ENCODE measurements at places on chromosomes 6 and 20.

DNA sequence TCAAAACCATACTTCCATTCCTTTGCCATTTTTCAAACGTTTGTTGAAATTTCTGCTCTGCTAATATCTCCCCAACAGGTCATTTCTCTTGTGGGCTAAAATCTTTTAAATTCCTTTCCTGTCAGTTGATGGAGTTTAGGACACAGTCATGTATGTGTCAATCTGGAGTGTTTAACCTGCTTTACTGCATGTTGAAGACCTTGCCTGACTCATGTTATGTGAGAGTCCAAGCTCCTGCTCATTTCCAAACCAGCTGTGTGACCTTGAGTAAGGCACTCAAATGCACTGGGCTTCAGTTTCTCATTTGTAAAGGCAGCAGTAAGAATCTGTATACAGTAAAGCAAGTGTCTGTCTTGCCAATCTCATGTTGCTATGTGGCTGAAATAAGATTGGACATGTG lies 171.9 kb upstream of the SPACA1 start:
- no peak overlapping the region for H3K4me3 ChIP-seq
- H3K27ac ChIP-seq, result no peak overlapping the region
- H3K27me3 ChIP-seq, result peaks cover 57% of the 10 kb centered on the region
- no peaks in the 10 kb centered on the region for H3K36me3 ChIP-seq

GRCh38 chr20:25090492-25091429 lies 8.8 kb upstream of the VSX1 start:
- H3K36me3 ChIP-seq, result peaks cover 3% of the 10 kb centered on the region
- H3K4me3 ChIP-seq, result peak overlapping the region; percentile 67
- H3K27me3 ChIP-seq, result peaks cover 11% of the 10 kb centered on the region

GRCh38 chr6:11514672-11515071 lies 22.9 kb upstream of the TMEM170B start:
- peaks cover 20% of the 10 kb centered on the region for H3K27me3 ChIP-seq
- no peaks in the 10 kb centered on the region for H3K4me1 ChIP-seq
- DNase-seq, result no peak

GRCh38 chr6:26222571-26222970 lies 135.3 kb downstream of the HFE start:
- H3K27ac ChIP-seq, result no peak overlapping the region
- no peak overlapping the region for H3K4me3 ChIP-seq
- no peak for DNase-seq
- no peaks in the 10 kb centered on the region for H3K27me3 ChIP-seq

- no peak for DNase-seq
- no peak overlapping the region for H3K4me3 ChIP-seq
- no peak overlapping the region for H3K27ac ChIP-seq
- peaks cover 4% of the 10 kb centered on the region for H3K4me1 ChIP-seq
Observed at GRCh38 chr6:41656002-41656691, 17.9 kb downstream of the MDFI start.

DNA sequence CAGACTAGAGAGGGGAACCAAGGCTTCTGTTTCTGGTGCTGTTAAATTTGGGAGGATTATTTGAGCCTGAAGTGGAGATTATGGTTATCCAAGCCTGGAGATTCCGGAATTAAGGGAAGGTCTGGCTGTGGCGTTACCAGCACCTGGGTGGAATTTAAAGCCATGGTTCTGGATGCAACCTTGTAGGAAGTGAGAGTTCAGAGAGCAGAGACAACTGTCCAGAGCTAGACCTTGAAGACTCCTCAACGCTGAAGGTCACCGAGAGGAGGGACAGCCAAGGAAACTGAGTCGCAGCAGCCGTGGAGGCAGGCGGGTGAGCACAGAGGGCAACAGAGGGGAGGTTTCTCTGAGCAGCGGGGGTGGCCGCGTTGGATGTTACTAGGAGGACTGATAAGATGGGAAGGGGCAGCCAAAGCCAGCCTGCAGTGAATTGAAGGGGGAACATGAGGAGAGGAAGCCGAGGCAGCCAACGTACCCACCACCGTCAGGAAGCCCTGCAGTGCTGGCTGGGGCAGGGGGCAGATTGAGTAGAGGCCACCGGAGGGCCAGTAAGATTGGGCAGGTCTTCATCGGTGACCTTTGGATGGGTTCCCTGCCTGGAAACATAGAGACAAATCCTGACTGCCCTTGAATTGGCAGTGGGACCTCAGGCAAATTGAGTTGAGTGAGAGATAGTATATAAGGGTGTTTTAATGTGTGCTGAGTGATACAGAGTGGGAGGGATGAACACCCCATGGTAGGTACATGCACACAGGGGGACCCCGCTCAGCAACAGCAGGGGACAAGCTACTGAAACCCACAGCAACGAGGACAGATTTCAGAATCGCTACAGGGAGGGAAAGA lies 90.3 kb downstream of the SNX5 start:
- H3K4me1 ChIP-seq, result peaks cover 4% of the 10 kb centered on the region
- H3K4me3 ChIP-seq, result no peak overlapping the region
- no peak overlapping the region for H3K27ac ChIP-seq
- peaks cover 59% of the 10 kb centered on the region for H3K27me3 ChIP-seq
- H3K36me3 ChIP-seq, result peaks cover 6% of the 10 kb centered on the region
- DNase-seq, result no peak

DNA sequence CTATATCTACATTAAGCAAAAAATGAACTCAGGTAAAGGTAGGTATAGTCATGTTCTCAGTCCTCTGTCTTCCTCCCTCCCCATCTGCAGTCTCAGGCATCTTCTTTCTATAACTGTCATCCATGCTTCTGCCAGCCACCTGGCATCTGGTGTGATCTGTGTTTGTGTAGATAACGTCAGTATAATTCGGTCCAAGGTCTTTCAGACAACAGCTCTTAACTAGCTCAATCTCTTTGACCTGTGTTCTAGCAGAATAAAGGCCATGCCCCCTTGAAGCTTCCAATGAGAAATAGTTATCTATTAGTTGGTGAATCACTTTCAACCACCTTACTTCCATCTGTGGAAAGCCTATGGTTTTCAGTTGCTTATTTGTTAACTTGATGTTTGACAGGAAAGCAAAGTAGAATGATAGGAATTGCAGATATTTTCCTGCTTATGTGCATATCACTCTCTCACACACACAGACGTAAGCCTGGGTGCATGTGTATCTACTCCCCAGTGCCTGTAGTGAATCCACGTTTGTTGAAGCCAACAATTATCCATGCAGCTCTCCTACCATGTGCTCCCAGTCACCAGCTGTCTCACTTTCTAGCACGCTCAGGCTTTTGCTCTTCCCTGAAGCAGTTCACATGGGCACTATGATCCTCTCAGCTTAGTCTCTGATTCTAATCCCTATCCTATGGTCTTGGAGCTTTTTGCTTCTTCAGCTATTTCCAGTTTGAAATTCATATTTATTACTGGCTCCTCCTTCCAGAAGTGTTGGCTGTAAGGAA lies 433.7 kb upstream of the MANEA start:
- DNase-seq, result no peak
- no peaks in the 10 kb centered on the region for H3K36me3 ChIP-seq
- no peak overlapping the region for H3K27ac ChIP-seq

DNA sequence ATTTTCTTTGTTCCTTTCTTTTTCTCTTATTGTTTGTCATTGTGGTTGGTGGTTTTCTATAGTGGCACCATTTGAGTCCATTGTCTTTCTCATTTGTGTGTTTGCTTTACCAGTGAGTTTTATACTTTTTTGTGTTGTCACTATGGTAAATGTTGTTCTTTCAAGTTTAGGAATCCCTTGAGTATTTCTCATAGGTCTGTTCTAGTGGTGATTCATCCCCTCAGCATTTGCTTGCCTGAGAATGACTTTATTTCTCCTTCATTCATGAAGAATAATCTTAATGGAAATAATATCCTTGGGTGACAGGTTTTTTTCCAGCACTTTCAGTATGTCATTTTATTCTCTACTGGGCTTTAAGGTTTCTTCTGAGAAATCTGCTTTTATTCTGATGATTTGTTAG lies 209.2 kb upstream of the ASCC3 start:
- H3K4me3 ChIP-seq, result no peak overlapping the region
- H3K4me1 ChIP-seq, result no peaks in the 10 kb centered on the region
- no peaks in the 10 kb centered on the region for H3K27me3 ChIP-seq
- no peak overlapping the region for H3K27ac ChIP-seq
- no peaks in the 10 kb centered on the region for H3K36me3 ChIP-seq

DNA sequence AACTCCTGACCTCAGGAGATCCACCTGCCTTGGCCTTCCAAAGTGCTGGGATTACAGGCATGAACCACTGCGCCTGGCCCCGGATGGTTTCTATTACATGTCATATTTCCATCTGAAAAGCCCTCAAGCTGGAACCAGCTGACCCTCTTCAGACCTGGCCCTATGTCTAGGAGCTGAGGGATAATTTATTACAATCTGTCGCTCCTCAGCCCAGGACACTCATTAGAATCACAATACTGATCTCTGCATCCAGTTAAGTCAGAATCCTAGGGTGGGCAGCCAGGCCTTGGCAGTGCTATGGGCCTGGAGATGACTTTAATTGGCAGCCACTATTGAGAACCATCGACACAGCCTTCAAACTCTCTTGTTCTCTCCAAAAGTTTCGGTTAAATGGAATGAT lies 162.6 kb upstream of the SNX9 start:
- H3K27me3 ChIP-seq, result no peaks in the 10 kb centered on the region
- no peak for DNase-seq
- H3K36me3 ChIP-seq, result no peaks in the 10 kb centered on the region
- no peaks in the 10 kb centered on the region for H3K4me1 ChIP-seq
- H3K4me3 ChIP-seq, result no peak overlapping the region
- H3K27ac ChIP-seq, result no peak overlapping the region

GRCh38 chr6:2855061-2855519 lies 13.4 kb upstream of the SERPINB1 start:
- peak overlapping the region; percentile 72 for H3K4me3 ChIP-seq
- no peaks in the 10 kb centered on the region for H3K27me3 ChIP-seq
- no peak for DNase-seq
- peaks cover 55% of the 10 kb centered on the region for H3K4me1 ChIP-seq

DNA sequence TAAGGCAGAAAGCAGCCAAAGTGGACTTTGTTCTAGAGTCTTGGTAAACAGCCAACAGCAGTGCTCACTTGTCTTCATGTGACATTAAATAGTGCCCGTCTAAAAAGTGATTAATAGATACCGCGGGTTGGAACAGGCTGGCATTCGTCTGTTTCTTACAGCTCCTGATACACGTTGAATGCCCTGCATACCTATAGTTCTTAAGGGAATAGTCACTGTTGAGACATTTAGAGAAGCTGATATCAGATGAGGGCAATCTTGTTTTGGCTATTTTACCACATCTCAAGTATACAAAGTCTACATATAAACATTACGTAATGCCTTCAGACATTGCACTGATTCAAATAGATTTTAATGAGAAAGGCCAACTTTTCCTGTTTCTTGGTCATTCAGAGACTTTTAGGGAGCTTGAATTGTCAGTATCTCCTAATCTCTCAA lies 374.9 kb upstream of the FLRT3 start:
- H3K36me3 ChIP-seq, result no peaks in the 10 kb centered on the region
- no peak for DNase-seq
- no peaks in the 10 kb centered on the region for H3K4me1 ChIP-seq
- H3K27ac ChIP-seq, result no peak overlapping the region
- no peak overlapping the region for H3K4me3 ChIP-seq
- H3K27me3 ChIP-seq, result no peaks in the 10 kb centered on the region

DNA sequence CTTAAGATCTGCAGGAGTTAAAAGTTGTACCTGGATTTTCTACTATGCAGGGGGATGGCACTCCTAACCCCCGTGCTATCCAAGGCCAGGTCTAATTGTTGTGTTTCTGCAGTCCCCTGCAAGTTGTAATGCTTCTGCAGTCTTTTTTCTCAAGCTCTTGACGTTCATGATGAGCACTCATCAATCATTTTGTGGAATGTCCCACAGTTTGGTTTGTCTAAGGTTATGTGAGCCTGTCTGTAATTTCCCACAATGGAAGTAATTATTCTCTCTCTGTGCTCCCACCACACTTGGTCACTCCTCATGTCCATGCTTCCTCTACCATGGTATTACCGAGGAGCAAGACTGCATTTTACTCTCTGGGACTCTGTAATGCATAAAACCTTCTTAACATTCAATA lies 107.6 kb upstream of the SSTR4 start:
- no peaks in the 10 kb centered on the region for H3K4me1 ChIP-seq
- no peaks in the 10 kb centered on the region for H3K27me3 ChIP-seq
- DNase-seq, result no peak

DNA sequence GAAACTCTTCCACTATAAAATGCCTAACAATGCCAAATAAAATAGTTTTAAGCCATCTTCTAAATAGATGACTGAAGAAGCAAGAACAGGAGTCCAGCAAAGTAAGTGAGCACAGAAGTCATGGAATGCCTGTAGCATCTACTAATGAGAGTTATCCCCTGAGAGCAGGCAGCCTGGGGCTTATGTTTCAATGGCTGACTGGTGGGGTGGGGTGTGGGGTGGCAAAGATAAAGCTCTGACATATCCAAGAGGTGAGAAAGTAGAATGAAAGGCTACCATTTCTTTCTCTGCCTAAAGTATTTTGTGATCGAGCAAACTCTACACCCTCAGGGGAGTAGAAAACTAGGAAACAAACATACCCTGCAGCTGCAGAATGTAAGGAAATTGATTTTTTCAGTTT lies 348.8 kb downstream of the TFAP2B start:
- H3K4me1 ChIP-seq, result no peaks in the 10 kb centered on the region
- no peaks in the 10 kb centered on the region for H3K27me3 ChIP-seq
- DNase-seq, result no peak

DNA sequence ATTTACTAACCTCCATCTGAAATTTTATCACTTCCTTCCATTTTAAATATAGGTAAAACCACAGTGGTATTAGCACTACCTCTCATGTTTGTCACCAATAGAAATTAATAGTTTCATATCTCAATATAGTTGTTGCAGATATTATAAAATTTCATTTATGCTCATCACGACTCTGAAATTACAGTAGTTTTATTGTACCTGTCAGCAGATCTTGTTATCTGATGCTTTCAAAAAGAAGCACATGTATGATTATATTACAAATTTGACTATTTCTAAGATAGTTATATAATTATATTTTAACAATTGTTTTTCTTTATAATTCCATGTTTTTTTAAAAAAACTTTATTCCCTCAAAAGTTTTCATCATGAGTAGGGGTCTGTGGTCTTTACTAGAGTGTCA lies 4.8 kb downstream of the TAAR5 start:
- H3K27ac ChIP-seq, result no peak overlapping the region
- no peak for DNase-seq
- H3K4me1 ChIP-seq, result no peaks in the 10 kb centered on the region
- peaks cover 67% of the 10 kb centered on the region for H3K27me3 ChIP-seq
- H3K4me3 ChIP-seq, result no peak overlapping the region
- H3K36me3 ChIP-seq, result no peaks in the 10 kb centered on the region

GRCh38 chr6:141000917-141001316 lies 1131.8 kb upstream of the GJE1 start:
- no peak for DNase-seq
- H3K27me3 ChIP-seq, result no peaks in the 10 kb centered on the region
- H3K4me3 ChIP-seq, result no peak overlapping the region
- no peaks in the 10 kb centered on the region for H3K36me3 ChIP-seq
- H3K4me1 ChIP-seq, result no peaks in the 10 kb centered on the region
